ENCODE measurements at places on chromosomes 7 and 10. TPM values are rescaled to one million over a fixed set of nuclear protein-coding genes. Genes with fewer than 3 reads are reported as not detected.
A peak's percentile ranks its signal among the peaks of the same experiment; 100 is the strongest.

DNA sequence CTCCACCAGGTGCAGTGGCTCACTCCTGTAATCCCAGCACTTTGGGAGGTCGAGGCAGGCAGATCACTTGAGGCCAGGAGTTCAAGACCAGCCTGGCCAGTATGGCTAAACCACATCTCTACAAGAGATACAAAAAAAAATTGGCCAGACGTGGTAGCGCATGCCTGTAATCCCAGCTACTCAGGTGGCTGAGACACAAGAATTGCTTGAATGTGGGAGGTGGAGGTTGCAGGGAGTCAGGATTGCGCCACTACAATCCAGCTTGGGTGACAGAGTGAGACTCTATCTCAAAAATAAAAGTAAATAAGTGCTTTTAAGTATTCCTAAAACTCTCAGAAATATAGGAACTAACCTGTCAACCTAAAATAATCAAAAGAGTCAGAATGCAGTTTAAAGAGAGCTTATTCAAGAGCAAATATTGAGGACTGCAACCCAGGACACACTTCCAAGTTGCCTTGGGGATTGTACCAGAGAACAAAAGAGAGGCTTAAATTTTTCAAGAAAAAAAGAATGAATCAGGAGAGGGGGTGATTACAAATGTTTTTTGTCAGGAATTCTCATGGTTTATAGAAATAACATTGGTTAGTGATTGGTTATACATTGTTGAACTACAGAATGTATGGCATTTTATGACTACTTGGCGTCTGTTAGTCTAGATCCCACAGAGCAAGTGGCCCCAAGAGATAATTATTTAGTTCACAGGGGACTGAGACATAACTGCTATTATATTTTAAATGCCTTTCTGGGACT, 33.2 kb upstream of the PPP1R9A start:
- DNase-seq, result no peak
- H3K4me3 ChIP-seq, result no peak overlapping the region
- no peaks in the 10 kb centered on the region for H3K4me1 ChIP-seq
- peaks cover 3% of the 10 kb centered on the region for H3K27me3 ChIP-seq

- no peaks in the 10 kb centered on the region for H3K36me3 ChIP-seq
- H3K27ac ChIP-seq, result no peak overlapping the region
- peak overlapping the region; percentile 11 for H3K4me3 ChIP-seq
- peaks cover 3% of the 10 kb centered on the region for H3K27me3 ChIP-seq
Observed at GRCh38 chr10:48594803-48595538, 9.9 kb downstream of the ARHGAP22 start.

- peak overlapping the region; percentile 29 for H3K27ac ChIP-seq
- H3K4me1 ChIP-seq, result peaks cover 82% of the 10 kb centered on the region
- peaks cover 30% of the 10 kb centered on the region for H3K27me3 ChIP-seq
- peak overlapping the region; percentile 31 for H3K4me3 ChIP-seq
- no peaks in the 10 kb centered on the region for H3K36me3 ChIP-seq
- no peak for DNase-seq
Observed at GRCh38 chr10:34184939-34185386, 630.1 kb downstream of the PARD3 start.

DNA sequence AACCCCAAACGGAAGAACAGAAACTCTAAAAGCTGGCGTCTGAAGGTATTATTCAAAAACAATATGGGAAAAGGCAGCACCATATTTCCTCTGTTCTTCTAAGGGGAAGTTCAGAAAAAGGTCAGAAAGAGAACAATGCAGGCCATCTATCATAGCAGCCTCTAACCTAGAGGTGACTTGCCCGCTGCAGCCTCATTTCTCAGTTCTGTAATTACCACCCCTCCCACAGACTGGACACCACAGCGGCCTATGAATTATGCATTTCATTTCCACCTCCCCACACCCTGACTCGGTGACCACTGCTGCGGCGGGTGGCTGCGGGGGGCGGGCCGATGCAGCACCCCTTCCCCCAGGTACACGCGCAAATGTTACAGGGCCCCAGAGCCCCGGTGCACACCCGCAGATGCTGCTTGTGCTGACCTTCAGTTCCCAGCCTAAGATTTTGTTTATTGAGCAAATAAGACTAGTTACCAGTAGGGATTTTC, 125.5 kb downstream of the CLEC2L start:
- H3K4me1 ChIP-seq, result peaks cover 42% of the 10 kb centered on the region
- no peak overlapping the region for H3K27ac ChIP-seq
- H3K27me3 ChIP-seq, result no peaks in the 10 kb centered on the region
- H3K36me3 ChIP-seq, result no peaks in the 10 kb centered on the region
- no peak overlapping the region for H3K4me3 ChIP-seq

GRCh38 chr7:28316489-28316888, 95.8 kb upstream of the CREB5 start:
- no peak overlapping the region for H3K4me3 ChIP-seq

DNA sequence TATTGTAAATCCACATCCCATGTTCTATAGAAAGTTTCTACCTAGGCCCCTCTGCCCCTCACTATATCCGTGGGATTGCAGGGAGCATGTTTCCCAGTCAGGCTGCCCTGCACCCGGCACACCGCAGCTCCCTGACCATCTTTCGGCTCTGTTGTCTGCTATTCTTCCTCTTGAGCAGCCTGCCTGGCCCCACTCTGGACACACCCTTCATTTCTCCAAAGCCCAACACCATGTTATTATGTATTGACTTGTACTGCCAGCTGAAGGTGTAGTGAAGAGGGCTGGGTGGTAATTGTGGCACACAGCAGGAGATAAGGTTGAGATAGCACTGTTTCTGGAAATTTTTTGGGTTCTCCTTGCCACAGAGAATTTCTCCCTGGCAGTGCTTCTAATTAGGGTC, 9.8 kb downstream of the LRMDA start:
- H3K27me3 ChIP-seq, result peaks cover 68% of the 10 kb centered on the region
- H3K4me1 ChIP-seq, result peaks cover 10% of the 10 kb centered on the region
- no peak for DNase-seq
- H3K27ac ChIP-seq, result no peak overlapping the region

- no peak for DNase-seq
- H3K36me3 ChIP-seq, result peaks cover 9% of the 10 kb centered on the region
- H3K27me3 ChIP-seq, result peaks cover 13% of the 10 kb centered on the region
- H3K27ac ChIP-seq, result no peak overlapping the region
Observed at GRCh38 chr10:6748029-6748428, 168.0 kb upstream of the PRKCQ start.

GRCh38 chr10:84907461-84908009, 579.1 kb downstream of the CCSER2 start:
- DNase-seq, result no peak
- H3K27ac ChIP-seq, result no peak overlapping the region
- no peaks in the 10 kb centered on the region for H3K4me1 ChIP-seq
- H3K4me3 ChIP-seq, result no peak overlapping the region

GRCh38 chr10:5492929-5493576, 6.3 kb downstream of the CALML5 start:
- H3K4me1 ChIP-seq, result peaks cover 7% of the 10 kb centered on the region
- no peak overlapping the region for H3K4me3 ChIP-seq
- DNase-seq, result no peak
- H3K27ac ChIP-seq, result no peak overlapping the region

- no peak overlapping the region for H3K27ac ChIP-seq
- peaks cover 4% of the 10 kb centered on the region for H3K36me3 ChIP-seq
- no peaks in the 10 kb centered on the region for H3K4me1 ChIP-seq
- DNase-seq, result no peak
Observed at GRCh38 chr10:96764425-96765060, 44.2 kb upstream of the PIK3AP1 start.

- H3K4me3 ChIP-seq, result no peak overlapping the region
- H3K4me1 ChIP-seq, result peaks cover 41% of the 10 kb centered on the region
- DNase-seq, result no peak
- no peaks in the 10 kb centered on the region for H3K27me3 ChIP-seq
Observed at GRCh38 chr10:14416308-14416700, 85.6 kb upstream of the FRMD4A start.

Gene NAPEPLD
- total RNA-seq, result 7.5 TPM

Gene CRYGN
- 1.6 TPM for total RNA-seq

Gene LGI1
- total RNA-seq, result not detected

All from WTC11 (cell line).